ENCODE measurements at places on chromosomes 6 and 20. TPM values are rescaled to one million over a fixed set of nuclear protein-coding genes. Genes with fewer than 3 reads are reported as not detected.

Gene ZNF311
- 4.6 TPM for total RNA-seq

Gene TRDN
- total RNA-seq = 0.12 TPM

Gene DLL1
- total RNA-seq = 0.07 TPM

Gene GHRH
- not detected for total RNA-seq

Gene TSPO2
- not detected for total RNA-seq

Gene COL9A3
- total RNA-seq = 0.17 TPM

Gene PPIL6
- total RNA-seq = 2.1 TPM

Gene KCNQ2
- total RNA-seq = not detected

Gene TGM3
- not detected for total RNA-seq

Gene SOX18
- total RNA-seq = not detected

Gene MEI4
- not detected for total RNA-seq

Gene HUS1B
- total RNA-seq = 0.15 TPM

Gene SERPINB1
- total RNA-seq = 3.9 TPM

Gene C20orf141
- not detected for total RNA-seq

Gene TINAG
- total RNA-seq = not detected

Gene C6orf141
- total RNA-seq = 16.6 TPM

Gene CUTA
- total RNA-seq = 610 TPM

Gene ESR1
- not detected for total RNA-seq

Gene PRSS16
- total RNA-seq = 5.4 TPM

Gene AK9
- 3.7 TPM for total RNA-seq

Gene PSMB9
- 339 TPM for total RNA-seq

Gene HRH3
- not detected for total RNA-seq

Gene HLA-DQB1
- not detected for total RNA-seq

Gene KHDC1L
- total RNA-seq = not detected

Gene HMGCLL1
- 0.20 TPM for total RNA-seq
